ENCODE measurements at places on chromosomes 1 and 21.
A peak's percentile ranks its signal among the peaks of the same experiment; 100 is the strongest.

GRCh38 chr1:201014816-201015200, 8.7 kb downstream of the KIF21B start:
- peak; percentile 59 for DNase-seq

GRCh38 chr1:24111996-24112779, at the start of gene MYOM3:
Gene MYOM3 (minus strand): TSS chr1:24112135. CDS start chr1:24108636, 3,499 bp downstream.
- DNase-seq, result peak; percentile 81

DNA sequence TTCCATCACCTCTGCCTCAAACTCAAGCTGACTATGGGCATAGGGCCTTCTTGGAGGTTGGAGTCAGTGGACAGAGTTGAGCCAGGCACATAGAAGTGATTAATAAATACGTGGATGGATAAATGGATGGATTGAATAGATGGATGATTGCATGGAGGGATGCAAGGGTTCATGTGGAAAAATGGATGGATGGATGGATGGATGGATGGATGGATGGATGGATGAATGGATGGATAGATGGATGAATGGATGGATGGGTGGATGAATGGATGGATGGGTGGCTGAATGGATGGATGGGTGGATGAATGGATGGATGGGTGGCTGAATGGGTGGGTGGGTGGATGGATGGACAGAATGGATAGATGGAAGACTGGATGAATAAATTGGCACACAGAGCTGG, 40.1 kb upstream of the ZBTB40 start:
- DNase-seq, result no peak

- no peak for DNase-seq
These were observed 18.7 kb upstream of the GOLT1A start for GRCh38 chr1:204232526-204232925.

- no peak for DNase-seq
These were observed 69.5 kb upstream of the HUNK start for GRCh38 chr21:31803039-31804007.

DNA sequence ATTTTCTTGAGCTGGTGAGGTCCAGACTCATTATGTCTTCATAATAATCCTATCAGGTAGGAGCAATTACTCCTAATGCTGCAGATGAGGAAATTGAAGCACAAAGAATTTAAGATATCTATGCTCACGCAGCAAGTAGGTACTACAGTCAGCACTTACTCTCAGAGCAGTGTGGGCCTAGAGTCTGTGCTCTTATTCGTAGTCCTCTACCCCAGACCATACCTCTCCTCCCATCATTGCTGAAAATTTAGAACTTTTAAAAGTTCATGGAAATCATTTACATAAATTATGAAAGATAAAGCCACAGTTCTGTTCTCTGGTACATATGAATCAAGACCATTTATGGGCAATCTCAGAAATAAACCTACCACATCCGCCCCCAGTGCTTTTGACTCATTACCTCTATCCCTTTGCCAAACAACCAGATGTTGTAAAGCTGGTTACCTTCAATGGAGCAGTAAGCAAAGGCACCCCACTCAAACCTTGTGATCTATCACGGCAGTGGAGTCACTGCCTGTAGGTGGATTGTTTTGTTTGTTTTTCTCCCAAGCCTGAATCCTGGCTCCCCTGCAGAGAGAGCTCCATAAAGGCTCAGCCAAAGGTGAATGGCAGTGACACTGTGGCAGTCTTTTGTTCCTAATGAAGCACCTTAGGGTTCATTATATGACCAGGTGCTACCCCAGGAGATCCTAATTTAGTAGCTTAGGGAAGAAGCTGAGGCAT, 20.9 kb upstream of the MAN1A2 start:
- no peak for DNase-seq

- no peak for DNase-seq
These were observed 300.9 kb upstream of the GREM2 start for GRCh38 chr1:240912821-240913220.

DNA sequence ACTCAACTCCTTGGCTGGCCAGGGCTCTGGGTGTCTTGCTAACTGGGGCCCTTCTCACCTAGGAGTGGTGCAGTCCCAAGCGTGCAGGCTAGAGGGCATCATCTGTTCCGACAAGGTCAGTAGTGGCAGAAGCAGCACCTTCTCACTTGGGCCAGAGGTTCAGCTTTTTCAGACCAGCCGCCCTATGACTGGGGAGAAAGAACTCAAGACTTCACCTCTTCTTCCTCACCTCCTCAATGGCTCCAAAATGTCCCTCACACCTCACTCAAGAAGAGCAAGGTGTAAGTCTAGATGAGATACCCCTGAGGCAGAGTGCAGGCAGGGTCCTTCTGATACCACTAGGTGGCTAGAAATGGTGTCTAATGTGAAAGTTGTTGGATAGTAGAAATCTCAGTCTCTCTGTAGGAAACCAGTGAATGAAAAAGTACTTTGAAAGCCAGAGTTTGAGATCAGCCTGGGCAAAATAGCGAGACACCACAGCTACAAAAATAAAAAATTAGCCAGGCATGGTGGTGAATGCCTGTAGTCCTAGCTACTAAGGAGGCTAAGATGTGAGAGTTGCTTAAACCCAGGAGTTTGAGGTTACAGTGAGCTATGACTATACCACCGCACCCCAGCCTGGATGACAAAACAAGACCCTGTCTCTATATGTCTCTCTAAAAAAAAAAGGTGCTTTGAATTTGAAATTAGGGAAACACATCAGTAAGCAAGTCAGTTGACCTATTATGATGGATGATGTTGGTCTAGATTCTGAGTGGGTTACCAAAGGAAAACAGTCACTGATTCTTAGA, 8.6 kb upstream of the IL20 start:
- no peak for DNase-seq

DNA sequence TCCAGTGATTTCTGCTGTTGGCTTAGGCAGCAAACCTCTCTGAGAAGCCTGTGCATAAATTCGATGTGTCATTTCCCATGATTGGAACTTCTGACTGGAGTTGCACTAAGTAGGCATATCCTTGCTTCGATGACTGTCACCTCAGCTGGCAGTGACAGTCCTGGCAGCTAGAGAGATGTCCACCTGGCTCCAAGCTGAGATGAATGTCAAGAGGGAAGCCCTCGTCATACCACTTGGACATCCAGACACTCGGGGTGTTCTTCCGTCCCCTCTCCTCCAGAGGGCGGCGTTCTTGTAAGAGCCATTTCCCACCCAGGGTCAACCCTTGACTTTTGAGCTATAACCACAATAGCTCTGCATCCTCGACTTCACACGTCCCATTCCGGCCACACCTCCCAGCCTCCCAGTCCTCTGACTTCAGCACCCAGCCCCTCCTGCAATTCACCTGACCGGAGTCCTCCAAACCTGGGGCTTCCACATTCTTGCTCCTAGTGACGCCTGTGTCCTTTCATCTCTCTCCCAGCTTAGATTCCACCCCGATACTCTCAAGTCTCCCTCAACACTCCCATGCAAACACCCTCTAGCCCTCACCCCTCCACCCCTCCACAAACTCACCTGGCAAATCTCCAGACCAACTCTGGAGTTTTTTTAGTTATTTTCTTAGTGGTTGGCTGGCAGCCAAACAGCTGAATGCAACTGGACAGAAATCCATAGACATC, 17.3 kb downstream of the CA6 start:
- peak; percentile 50 for DNase-seq

DNA sequence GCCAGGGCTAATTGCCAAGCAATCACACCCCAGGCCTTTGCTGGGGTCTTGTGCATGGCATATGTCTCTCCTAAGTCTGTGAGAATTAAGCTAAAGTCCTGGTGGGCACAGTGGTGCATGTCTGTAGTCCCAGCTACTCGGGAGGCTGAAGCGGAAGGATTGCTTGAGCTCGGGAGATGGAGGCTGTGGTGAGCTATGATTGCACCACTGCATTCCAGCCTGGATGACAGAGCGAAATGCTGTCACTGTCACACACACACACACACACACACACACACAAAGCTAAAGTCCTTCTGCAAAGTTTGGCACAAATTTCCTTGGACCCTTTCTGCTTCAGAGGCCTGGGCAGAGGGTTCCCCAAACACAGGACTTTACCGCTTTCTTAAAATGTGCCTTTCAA, 31.3 kb upstream of the DNAJC11 start:
- no peak for DNase-seq

DNA sequence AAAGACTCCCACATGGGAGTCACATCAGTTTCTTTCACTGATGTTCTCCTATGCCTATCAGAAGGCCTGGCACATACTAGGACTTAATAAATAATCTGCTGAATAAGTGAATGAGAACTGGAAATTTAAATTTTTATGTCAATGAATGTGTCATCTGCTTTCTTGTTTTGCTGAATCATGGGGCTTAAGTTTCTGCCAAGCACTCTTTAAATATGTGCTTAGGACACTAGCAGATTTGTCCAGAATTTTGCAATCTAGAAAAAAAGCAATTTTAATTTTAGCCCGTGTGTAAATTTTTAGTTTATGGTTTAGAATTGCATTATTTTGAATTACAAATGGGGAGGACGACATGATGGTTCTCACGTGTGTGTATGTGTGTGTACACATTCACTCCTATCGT, 803.1 kb downstream of the USP25 start:
- DNase-seq, result no peak

GRCh38 chr1:185157599-185158412, 839 bp downstream of the SWT1 start:
- DNase-seq, result peak; percentile 1

DNA sequence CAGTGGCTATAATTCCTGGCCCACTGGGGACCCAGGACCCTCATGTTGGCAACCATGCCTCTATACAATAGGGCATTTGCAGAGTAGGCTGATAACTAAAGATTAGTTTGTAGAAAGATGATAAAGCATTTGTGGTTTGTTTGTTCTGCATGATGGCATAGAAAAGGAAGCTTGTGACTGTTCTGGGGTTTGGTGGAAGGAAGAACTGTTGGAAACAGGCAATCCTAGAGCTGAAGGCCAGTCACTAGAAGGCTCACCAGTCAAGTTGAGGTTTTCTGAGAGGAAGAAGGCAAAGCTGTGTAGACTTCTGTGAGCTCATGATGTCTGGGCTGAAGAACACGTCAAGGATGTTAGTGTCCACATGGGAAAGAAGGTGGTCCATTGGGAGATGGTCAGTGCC, 140.3 kb upstream of the VANGL1 start:
- no peak for DNase-seq

DNA sequence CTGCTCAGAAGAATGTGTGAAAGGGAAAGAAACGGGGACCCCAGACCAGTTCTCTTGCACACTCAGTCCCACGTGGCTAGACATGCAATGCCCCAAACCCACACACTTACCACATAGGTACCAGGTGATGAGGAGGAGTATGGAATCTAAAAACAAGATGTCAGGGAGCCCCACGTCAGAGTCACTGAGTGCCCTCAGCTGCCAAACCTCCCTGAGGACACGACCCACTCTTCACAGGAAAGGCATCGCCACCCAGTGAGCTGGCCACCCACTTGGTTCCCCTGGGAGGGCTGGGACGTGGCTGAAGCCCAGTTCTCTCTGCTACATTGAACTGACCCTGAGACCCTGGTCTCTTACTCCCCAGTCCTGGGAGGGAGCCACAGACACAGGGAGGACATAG, 41.4 kb downstream of the MRPL37 start:
- DNase-seq, result peak; percentile 47

GRCh38 chr21:36563341-36563926, 83.5 kb upstream of the CLDN14 start:
- DNase-seq, result no peak

DNA sequence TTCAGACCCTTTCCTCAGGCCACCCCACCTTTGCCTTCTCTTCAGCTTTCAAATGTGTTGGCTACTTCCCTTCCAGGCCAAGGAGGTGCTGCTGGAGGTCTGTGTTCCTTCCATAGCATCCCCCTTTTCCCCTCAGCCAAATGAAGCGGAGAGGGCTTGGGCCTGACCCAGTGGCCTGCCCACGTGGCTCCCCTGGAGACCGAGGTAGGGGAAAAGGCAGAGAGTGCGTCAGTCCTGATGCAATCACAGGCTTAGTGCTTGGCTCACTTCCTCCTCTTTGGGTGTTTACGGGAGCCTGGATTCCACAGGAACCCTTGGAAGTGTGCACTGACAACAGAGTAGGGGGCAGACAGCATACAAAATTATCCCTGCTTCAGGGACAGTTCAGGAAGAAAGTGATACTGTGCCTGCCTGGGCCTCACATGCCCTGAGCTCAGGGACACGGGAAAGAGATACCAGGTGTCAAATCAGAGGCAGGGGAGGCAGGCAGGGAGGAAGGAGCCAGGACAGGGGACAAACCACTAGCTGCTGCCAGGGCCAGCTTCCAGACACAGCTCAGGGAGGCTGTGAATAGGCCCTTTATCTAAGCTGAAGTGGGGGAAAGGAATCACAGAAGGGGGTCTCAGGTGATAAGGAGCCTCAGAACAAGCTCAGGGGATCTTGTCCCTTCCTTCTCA, 16.6 kb upstream of the PTP4A2 start:
- DNase-seq, result peak; percentile 90

DNA sequence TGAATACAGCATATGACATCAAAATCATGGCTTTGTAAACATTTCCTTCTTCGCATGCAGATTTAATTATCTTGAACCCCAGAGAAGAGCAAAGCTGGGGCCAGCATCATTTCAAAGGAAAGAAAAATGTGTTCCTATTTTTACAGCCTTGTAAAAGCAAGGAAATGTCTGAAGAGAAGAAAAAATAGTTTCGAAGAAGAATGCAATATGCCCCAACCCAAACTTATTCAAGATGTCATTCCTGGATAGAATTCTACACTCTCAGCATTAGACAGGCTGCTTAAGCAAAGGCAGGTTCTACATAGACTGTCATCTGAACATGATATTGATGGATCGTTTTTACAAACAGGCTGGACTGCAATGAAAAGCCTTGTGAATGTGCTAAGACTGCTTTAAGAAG, 900.8 kb downstream of the TTLL7 start:
- no peak for DNase-seq

DNA sequence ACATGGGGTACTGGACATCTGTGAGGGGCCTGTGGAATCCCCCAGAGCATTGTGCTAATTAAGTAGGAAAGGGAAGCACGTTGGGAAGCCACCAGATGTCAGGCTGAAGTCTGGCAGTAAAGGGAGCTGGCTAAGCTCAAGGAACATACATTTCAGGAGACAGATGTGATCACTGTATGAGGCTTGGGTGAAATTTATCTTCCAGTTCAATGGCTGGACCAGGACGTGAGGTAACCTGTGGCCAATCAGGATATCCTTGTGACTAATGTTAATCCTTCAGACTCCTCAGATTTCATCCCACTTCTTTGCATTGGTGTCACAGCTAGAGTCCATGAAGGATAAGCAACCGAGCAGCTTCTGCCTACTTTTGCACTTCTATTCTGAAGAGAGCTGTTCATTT, 110.2 kb upstream of the APP start:
- DNase-seq, result no peak

- DNase-seq, result peak; percentile 79
These were observed 14.7 kb upstream of the BOLA1 start for GRCh38 chr1:149884433-149885338.

- DNase-seq, result no peak
These were observed 433.6 kb downstream of the PTPRU start for GRCh38 chr1:29669912-29670311.

DNA sequence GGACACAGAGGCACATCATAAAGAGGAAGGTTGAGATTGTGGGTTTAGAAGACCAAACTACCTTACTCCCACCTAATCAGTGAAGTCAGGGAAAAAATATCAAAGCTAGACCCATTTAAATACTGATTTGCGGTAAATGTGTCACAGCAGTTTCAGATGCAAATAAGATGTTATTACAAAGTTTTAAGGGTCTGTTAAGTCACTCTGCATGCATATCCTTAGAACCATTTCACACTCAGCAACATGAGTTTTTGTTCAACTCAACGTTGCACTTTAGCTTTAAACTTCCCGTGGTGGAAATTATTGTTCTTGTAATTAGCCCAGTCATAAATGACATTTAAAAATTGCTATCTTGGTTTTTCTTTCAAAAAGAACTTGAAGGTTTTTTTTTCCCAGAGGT, 34.8 kb downstream of the RPAP2 start:
- no peak for DNase-seq

GRCh38 chr1:3842912-3843311, 14.1 kb downstream of the CEP104 start:
- DNase-seq, result peak; percentile 5

GRCh38 chr1:93442741-93443140, 5.2 kb upstream of the FNBP1L start:
- DNase-seq, result no peak
